OCI-LY7 (cell line): ENCODE measurements at places on chromosomes 7 and 10.
A peak's percentile ranks its signal among the peaks of the same experiment; 100 is the strongest.

DNA sequence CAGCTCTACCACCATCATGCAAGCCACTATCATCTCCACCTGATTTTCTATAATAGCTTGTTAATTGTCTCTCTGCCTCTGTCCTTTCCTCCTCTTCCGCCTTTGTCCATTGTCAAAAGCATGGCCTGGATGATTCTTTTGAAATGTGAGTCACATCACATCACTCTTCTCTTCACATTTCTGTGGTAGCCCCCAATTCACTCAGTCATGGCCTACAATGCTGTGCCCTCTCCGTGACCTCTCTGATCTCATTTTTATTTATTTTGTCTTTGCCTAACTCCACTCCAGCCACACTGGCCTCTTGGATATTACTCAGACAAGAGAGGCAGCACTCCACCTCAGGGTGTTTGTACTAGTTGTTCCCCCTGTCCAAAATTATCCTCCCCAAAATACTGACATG lies 4.9 kb upstream of the ABCB4 start:
- no peak for DNase-seq

DNA sequence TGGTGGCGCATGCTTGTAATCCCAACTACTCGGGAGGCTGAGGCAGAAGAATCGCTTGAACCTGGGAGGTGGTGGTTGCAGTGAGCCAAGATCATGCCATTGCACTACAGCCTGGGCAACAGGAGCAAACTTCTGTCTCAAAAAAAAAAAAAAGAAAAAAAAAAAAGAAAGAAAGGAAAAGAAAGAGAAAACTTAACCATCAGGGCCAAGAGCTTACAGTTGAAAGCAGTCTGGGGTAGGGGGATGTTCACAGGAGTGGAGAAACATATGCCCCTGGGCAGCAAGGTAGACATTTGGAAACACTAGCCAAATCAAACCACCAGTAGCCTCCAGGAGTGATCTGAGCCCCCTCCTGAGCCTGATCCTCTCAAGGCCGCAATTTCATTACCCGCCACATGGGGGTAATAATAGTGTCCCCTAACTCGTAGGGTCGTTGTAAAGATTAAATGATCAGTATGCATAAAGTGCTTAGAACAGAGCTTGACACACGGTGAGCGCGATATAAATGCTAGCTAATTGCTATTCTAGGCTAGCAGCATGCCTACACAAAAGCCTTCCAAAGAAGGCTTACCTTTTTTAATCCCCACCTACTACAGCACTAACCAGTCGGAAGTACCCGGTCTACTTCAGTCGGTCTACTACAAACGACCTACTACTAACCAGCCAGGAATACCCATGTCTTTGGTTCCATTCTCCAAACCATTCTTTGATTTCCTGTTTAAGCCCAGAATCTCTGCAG lies 274.3 kb upstream of the NEBL start:
- peak; percentile 1 for DNase-seq

DNA sequence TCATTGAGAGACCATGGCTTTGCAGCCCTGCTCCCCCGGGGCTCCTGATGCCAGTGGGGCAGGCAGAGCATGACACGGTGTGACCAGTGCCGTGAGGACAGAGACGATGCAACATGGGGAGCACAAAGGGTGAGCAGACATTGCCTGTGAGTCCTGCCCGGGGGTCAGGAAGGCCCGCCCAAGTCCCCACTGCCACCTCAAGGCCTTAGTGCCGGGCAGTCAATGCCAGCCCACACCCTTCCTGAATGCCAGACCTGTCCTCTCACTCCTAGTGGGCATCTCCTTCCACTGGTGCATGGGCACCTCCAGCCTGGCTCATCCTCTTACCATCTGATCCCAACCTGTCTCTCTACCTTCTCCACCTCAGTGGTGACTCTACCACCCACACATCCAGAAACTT lies 157.9 kb upstream of the ZMIZ1 start:
- DNase-seq, result no peak

DNA sequence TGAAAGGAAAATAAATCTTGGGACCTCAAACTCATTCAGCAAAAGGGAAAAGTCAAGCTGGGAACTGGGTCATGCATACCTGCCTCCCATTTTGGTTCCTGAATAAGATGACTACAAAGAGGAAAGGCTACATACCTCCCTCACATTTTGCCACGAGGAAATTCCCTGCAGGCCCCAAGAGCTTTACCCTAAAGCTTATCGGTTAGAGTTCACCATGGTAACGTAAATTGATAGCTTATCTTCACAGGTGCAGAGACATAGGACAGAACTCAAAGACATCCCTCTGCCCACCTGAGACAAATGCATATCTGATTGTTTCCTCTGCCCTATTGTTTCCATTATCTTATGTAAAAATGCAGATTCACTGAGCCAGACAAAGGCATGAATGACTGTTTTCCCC lies 31.5 kb upstream of the GRB10 start:
- no peak for DNase-seq

- DNase-seq, result no peak
Measured at GRCh38 chr10:62095181-62096122, 173.2 kb downstream of the RTKN2 start.

DNA sequence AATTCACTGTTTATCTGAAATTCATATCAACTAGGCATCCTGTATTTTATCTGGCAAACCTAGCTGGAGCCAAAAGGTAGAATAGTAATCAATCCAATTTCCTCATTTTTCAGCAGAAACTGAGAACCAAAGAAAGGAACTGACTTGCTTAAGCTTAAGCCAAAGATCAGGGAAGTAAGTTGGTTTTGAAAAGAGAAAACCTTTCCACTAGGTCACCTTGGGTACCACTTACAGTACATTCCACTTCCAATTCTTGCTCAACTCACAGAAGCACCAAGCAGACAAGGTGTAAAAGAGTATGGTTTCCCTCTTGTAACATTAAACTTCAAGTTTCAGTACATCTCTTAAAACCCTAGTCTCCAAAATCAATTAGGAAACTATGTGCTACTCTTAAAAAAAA lies 79.6 kb downstream of the ZFAND4 start:
- DNase-seq, result peak; percentile 26

DNA sequence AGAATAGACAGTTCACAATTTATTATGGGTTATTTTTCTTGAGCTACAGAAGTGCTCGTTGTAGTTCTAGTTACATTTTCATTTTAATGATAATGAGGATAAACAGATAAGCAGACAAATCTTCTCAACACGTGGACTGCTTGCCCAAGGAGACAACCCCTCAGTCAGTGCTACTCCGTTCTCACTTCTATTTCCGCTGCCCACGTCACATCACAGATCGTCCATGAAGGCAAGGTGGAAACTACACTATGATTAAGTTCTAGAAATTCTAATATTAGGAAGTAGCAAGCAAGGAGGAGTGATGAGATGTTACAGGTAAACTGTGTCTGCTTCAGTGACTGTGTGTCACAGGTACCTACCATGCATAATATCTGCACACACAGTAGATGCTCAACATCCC lies 210.5 kb downstream of the CHCHD3 start:
- no peak for DNase-seq

DNA sequence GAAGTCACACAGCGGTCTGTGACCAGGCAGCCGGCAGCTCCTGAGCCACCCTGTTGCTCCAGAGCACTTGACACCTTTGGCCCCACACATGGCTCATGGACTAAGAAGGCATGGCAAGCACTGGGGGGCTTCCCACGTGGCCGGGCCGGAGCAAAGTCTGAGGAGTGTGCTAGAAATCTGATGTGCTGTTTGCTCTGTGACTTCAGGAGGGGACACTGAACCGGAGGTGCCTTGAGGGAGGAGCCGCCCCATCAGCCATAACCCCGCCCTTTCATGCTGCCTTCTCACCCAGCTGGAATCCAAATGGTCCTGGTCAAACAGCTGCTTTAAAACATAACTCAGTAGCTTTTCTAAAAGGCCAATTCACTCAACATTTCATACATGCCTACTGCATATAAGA lies 33.5 kb downstream of the PROSER2 start:
- DNase-seq, result no peak

DNA sequence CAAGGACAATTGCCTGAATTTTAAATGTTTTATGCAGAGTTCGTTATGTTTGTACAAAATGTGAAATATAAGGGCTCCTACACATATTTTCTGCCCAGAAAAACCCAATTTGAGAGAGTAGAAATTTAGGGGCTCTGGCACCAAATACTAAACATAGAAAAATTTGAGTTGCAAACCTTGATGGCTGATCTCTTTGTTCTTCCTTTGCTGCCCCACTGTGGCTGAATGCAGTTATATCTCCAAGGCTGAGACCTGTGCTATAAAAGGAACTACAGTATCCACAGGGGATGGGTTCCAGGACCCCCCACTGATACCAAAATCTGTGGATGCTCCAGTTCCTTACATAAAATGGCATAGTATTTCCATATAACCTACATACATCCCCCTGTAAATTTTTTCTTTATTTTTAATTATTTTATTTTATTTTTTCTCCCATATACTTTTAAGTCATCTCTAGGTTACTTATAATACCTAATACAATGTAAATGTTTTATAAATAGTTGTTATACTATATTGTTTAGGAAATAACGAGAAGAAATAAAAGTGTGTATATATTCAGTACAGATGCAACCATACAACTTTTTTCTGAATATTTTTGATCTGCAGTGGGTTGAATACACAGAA lies 22.5 kb downstream of the CFAP43 start:
- DNase-seq, result peak; percentile 31

- DNase-seq, result no peak
Measured at GRCh38 chr10:28890121-28890950, 213.0 kb downstream of the BAMBI start.

DNA sequence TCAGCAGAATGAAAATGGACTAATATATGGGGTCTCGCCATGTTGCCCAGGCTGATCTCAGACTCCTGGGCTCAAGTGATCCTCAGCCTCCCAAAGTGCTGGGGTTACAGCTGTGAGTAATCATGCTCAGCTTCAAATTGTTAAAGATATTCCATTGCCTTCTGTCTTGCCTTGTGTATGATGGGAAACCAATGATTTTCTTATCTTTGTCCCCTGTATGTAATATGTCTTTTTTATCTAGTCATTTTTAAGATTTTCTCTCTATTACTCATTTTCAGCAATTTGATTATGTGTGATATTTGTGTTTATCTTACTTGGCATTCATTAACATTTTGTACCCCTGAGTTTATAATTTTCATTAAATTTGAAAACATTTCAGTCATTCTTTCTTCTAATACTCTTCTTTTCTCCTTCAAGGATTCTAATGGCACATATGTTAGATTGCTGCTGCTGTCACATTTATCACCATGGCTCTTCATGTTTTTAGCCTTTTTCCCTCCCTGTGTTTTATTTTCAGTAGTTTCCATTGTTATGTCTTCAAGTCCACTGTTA lies 12.6 kb downstream of the LYZL1 start:
- DNase-seq, result no peak

GRCh38 chr10:132624847-132625471 lies 87.4 kb downstream of the INPP5A start:
- no peak for DNase-seq

GRCh38 chr10:103553743-103554487 lies 60.4 kb downstream of the NEURL1 start:
- no peak for DNase-seq

GRCh38 chr10:132205650-132206376 lies 19.1 kb downstream of the DPYSL4 start:
- no peak for DNase-seq

GRCh38 chr7:39504963-39505362 lies 61.2 kb upstream of the YAE1 start:
- DNase-seq, result no peak

GRCh38 chr10:102418622-102419268 lies at the start of gene PSD:
Gene PSD (minus strand): TSS chr10:102418785. CDS start chr10:102417038, 1,747 bp downstream.
- DNase-seq, result no peak

GRCh38 chr7:99392659-99393354 lies 15.6 kb downstream of the PDAP1 start:
- DNase-seq, result peak; percentile 66

GRCh38 chr10:3229815-3230214 lies 57.2 kb upstream of the PITRM1 start:
- DNase-seq, result no peak

DNA sequence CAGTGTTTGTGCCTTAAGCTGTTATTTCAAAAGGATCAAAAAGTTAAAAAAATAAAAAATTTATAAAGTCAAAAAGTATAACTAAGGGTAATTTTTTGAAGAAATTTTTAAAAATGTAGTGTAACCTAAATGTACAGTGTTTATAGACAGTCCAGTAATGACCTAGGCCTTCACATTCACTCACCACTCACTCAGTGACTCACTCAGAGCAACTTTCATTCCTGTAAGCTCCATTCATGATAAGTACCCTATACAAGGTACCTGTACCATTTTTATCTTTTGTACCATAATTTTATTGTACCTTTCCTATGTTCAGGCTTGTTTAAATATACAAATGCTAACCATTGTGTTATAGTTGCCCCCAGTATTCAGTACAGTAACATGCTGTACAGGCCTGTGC lies 21.5 kb downstream of the DNAJC9 start:
- no peak for DNase-seq

- no peak for DNase-seq
Measured at GRCh38 chr7:43784030-43784584, 25.6 kb downstream of the BLVRA start.

- no peak for DNase-seq
Measured at GRCh38 chr10:68813559-68813958, 13.8 kb upstream of the STOX1 start.

GRCh38 chr10:122258136-122259074 lies 12.7 kb upstream of the BTBD16 start:
- no peak for DNase-seq

- no peak for DNase-seq
Measured at GRCh38 chr7:4931943-4932342, 27.0 kb downstream of the MMD2 start.

GRCh38 chr7:32937344-32938174 lies 19.7 kb upstream of the FKBP9 start:
- no peak for DNase-seq

DNA sequence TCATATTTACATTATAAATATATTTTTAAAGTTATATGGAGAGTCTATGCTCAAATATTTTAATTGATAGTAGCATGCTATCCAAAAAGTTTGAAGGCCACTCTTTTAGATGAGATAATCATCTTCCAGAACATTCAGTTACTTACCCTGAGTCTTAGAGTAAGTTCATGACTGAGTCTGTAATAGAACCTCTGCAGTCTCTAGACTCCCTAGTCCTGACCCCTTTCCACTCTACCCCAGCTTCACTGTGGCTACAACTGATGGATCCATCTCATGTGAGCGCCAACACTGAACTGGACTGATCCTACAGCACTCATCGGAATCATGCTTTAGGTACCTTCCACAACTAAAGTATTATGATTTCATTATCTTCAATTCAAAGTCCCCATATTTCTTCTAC lies 10.1 kb downstream of the HACD1 start:
- no peak for DNase-seq
